IMR-90 (cell line): ENCODE measurements at places on chromosomes 6 and 20. TPM values are rescaled to one million over a fixed set of nuclear protein-coding genes. Genes with fewer than 3 reads are reported as not detected.

DNA sequence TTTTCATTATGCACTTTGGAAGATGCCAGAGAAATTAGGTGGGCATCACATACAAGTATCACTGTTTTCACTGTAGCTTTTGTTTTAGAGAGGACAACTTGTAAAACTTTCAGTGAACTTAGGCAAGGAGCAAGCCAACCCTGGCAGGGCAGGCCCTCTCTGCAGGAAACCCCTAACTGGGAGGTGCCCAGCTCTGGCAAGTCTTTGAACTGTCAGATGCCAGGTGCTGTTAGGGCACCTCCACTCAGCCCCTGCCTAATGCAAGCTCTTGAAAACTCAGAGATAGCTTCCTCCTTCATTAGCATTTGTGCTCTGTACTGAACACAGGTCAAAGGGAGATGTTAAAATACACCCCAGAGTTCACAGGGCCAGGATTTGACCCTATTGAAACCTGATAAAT lies 774.2 kb upstream of the FLRT3 start:
- DNase-seq, result no peak
- H3K27ac ChIP-seq, result no peak overlapping the region
- no peaks in the 10 kb centered on the region for H3K36me3 ChIP-seq
- H3K27me3 ChIP-seq, result no peaks in the 10 kb centered on the region
- no peaks in the 10 kb centered on the region for H3K4me1 ChIP-seq

- H3K27ac ChIP-seq, result no peak overlapping the region
Observed at GRCh38 chr6:90399970-90400369, 103.3 kb upstream of the BACH2 start.

DNA sequence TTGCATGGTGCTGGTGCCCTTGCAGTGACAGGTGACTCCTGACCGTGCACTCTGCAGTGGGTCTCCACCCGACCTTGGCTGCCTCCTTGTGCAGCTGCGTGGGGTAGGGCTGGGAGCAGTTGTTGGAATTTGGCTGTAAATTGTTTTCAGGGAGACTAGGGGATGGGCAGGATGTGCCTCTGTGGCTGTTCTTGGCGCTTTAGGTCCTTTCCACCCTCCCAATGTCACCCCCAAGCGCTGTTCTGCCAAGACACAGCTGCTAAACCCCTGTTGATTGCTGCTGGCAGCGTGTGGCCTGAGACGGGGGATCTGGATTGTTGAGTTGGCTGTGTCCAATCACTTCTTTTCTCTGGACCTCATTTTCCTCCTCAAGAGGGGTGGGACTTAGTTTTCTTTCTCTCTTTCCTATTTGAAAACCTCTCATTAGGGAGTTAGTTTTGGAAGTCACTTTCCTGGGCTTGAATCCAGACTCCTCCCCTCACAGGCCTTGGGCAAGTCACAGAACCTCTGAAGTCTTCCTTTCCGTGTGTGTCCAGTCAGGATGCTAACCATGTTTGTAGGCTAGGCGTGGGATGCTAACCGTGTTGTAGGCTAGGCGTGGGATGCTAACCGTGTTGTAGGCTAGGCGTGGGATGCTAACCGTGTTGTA lies 8.5 kb downstream of the IGF2R start:
- no peaks in the 10 kb centered on the region for H3K36me3 ChIP-seq
- peaks cover 32% of the 10 kb centered on the region for H3K4me1 ChIP-seq
- no peak overlapping the region for H3K4me3 ChIP-seq
- DNase-seq, result peak; percentile 69

DNA sequence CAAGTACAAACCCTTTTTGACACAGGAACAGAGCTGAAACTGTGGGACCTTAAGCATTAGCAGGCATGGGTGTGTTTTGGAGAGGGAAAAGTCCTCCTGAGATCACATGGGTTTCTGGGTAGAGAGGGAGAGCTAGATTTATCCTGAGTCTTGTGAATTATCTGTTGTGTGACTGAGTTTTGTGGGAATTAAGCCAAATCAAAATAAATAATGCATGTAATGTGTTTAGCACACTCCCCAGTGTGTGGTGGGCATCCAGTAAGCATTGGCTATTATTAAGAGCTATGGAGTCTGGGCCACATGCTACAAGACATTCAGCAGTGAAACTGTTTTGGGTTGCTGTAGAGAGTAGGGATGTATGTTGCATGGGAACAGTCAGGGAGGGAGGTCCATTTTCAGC lies 75.3 kb upstream of the JAG1 start:
- H3K36me3 ChIP-seq, result no peaks in the 10 kb centered on the region
- DNase-seq, result no peak
- 0 out of 2 replicates have a peak, but pooled peaks cover 1% of the 10 kb centered on the region for H3K4me1 ChIP-seq
- no peak overlapping the region for H3K27ac ChIP-seq
- no peaks in the 10 kb centered on the region for H3K27me3 ChIP-seq
- no peak overlapping the region for H3K4me3 ChIP-seq

- peaks cover 6% of the 10 kb centered on the region for H3K4me1 ChIP-seq
- H3K4me3 ChIP-seq, result peak overlapping the region; percentile 61
- no peaks in the 10 kb centered on the region; the same call in 1 of the 2 replicates for H3K27me3 ChIP-seq
- H3K27ac ChIP-seq, result peak overlapping the region; percentile 56
- DNase-seq, result no peak
- no peaks in the 10 kb centered on the region for H3K36me3 ChIP-seq
Observed at GRCh38 chr6:73309535-73309784, 44.6 kb downstream of the DPPA5 start.

DNA sequence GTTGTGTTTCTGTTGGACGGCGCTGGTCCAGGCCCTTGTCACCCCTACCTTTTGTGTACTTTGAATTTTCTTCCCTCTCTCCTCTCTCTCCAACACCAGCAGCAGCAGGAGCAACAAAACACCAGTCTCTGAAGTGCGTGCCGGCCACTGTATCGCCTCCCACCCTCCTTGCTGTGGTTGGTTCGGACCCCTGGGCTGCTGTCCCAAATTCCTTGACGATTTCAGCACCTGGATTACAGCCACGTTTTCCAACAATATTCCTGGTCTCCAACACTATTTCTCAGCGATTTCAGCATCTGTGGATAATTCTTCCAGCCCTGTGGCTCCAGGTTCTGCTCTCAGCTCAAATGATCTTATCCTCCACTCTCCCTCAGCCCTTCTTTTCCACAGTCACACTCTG lies 11.8 kb downstream of the MAS1 start:
- H3K27me3 ChIP-seq, result peaks cover 4% of the 10 kb centered on the region
- no peak overlapping the region for H3K27ac ChIP-seq
- DNase-seq, result no peak
- H3K4me1 ChIP-seq, result peaks cover 8% of the 10 kb centered on the region
- no peaks in the 10 kb centered on the region for H3K36me3 ChIP-seq
- no peak overlapping the region for H3K4me3 ChIP-seq

DNA sequence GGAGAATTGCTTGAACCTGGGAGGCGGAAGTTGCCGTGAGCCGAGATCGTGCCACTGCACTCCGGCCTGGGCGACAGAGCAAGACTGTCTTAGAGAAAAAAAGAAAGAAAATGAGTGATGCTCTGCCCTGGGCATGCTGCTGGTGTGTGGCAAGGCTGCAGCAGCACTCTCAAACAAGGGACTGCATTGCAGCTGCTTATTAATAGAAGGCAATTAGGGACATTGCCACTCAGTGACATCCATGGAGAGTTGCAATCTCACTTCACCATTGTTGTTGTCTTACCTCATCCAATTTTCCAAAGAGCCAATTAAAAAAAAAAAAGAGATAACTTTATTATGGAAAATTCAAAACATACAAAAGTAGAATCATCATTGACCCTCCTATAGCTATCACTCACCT lies 131.1 kb downstream of the LRRC1 start:
- no peak overlapping the region for H3K4me3 ChIP-seq
- H3K4me1 ChIP-seq, result peaks cover 8% of the 10 kb centered on the region
- H3K36me3 ChIP-seq, result peaks cover 5% of the 10 kb centered on the region

- H3K4me3 ChIP-seq, result no peak overlapping the region
- no peaks in the 10 kb centered on the region for H3K36me3 ChIP-seq
- no peak overlapping the region for H3K27ac ChIP-seq
- DNase-seq, result peak; percentile 38
- no peaks in the 10 kb centered on the region for H3K27me3 ChIP-seq
Observed at GRCh38 chr6:157656437-157656997, 166.5 kb upstream of the SNX9 start.

DNA sequence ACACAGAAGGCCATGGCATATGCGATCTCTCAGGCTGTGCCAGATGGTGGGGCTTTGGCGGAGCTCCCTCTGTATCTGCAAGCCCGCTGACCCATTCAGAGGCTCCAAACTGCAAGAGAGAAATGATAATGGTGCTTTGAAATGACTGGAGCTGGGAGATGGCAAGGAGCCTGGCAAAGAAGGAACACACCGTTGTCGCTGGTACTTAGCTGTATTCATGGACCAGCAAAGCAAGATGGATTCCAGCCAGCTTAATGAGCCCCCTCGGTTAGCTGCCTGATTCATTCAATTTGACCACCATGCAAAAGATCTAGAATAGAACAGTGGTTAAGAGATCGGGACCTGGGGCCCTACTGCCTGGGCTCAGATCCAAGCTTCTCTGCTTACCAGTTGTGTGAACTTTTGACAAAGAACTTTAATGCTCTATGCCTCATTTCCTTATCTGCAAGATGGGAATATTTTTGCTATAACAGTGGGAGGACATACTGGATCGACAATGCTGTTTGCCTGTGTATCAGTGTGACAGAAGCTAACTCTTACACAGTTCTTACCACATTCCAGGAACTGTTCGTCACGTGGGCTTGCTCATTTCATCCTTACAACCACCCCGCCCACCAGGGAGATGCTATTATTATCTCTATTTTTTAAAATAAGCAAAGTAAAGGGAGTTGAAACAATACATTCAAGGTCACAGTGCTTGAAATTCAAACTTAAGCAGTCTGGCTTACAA lies 317.8 kb upstream of the SULF2 start:
- H3K27me3 ChIP-seq, result no peaks in the 10 kb centered on the region; the same call in 1 of the 2 replicates
- no peak overlapping the region for H3K27ac ChIP-seq
- DNase-seq, result no peak
- H3K4me3 ChIP-seq, result no peak overlapping the region

DNA sequence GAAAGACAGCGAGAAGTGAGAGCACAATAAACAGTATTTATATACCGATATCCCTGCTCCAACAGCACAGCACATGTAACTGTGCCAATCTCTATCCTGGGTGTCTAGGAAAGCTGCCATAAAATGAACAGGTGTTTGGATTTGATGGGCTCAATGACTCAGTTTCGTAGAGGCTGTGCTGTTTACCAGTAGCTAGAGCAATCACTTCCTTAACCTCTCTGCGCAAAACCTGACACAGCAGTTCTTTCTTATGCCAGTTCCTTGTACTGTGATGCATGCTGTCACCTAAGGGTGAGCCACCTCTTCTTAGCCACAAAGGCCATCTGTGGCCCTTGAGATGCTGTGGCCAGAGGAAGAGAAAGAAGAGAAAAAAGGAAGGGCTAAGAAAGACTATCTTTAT lies 59.3 kb downstream of the SHPRH start:
- DNase-seq, result no peak
- no peak overlapping the region for H3K4me3 ChIP-seq
- H3K27ac ChIP-seq, result peak overlapping the region; percentile 25; the same call in 1 of the 2 replicates
- H3K36me3 ChIP-seq, result peaks cover 10% of the 10 kb centered on the region

DNA sequence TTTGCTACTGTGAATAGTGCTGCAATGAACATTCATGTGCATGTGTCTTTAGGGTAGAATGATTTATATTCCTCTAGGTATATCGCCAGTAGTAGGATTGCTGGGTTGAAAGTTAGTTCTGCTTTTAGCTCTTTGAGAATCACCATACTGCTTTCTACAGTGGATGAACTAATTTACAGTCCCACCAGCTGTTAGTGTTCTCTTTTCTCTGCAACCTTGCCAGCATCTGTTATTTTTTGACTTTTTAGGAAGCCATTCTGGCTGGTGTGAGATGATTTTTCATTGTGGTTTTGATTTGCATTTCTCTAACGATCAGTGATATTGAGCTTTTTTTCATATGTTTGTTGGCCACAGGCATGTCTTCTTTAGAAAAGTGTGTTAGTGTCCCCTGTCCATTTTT lies 40.0 kb downstream of the PLG start:
- no peaks in the 10 kb centered on the region for H3K36me3 ChIP-seq
- H3K27me3 ChIP-seq, result no peaks in the 10 kb centered on the region
- DNase-seq, result no peak
- H3K4me3 ChIP-seq, result no peak overlapping the region
- no peaks in the 10 kb centered on the region for H3K4me1 ChIP-seq

DNA sequence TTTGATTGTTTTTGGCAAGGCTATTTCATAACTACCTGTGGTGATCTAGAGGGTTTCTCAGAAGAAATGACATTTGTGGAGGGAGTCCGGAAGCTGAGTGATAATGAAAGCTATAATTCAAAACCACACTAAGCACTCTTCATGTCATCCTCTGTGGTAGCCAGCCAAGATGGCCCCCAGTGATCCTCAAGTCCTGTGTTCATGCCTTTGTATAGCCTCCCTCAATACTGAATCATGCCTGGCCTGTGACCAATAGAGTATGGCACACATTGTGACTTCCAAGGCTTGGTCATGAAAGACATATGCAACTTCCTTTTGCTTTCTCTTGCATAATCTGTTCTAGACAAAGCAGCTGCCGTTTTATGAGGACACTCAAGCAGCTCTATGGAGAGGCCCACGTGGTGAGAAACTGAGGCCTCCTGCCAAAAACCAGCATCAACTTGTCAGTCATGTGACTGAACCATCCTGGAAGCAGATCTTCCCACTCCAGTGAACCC lies 12.8 kb upstream of the DNAAF9 start:
- H3K36me3 ChIP-seq, result no peaks in the 10 kb centered on the region
- H3K27ac ChIP-seq, result no peak overlapping the region
- H3K4me1 ChIP-seq, result no peaks in the 10 kb centered on the region
- DNase-seq, result peak; percentile 41

DNA sequence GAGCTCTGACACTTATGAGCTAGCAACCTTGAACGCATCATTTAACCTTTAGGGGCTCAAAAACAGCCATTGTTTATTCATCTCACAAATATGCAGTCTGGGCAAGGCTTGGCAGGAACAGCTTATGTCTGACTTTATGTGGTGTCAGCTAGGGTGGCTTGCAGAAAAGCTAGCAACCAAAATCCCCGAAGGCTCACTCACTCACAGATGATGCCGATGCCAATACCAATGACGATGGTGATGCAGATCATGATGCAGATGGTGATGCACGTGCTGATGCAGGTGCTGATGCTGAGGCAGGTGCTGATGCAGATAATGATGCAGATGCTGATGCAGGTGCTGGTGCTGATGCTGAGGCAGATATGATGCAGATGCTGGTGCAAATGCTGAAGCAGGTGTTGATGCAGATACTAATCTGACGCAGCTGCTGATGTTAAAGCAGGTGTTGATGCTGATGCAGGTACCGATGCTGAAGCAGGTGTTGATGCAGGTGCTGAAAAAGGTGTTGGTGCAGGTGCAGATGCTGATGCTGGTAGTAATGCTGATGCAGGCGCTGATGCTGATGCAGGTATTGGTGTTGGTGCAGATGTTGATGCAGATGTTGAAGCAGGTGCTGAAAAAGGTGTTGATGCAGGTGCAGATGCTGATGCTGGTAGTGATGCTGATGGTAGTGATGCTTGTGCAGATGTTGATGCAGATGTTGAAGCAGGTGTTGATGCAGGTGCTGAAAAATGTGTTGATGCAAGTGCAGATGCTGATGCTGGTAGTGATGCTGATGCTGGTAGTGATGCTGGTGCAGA lies 195.6 kb downstream of the NFATC2 start:
- no peak overlapping the region for H3K27ac ChIP-seq
- no peaks in the 10 kb centered on the region for H3K27me3 ChIP-seq
- DNase-seq, result peak; percentile 83
- no peaks in the 10 kb centered on the region for H3K36me3 ChIP-seq
- H3K4me3 ChIP-seq, result no peak overlapping the region
- peaks cover 26% of the 10 kb centered on the region for H3K4me1 ChIP-seq

GRCh38 chr6:129749749-129750120 lies 39.8 kb upstream of the ARHGAP18 start:
- no peaks in the 10 kb centered on the region for H3K27me3 ChIP-seq
- peaks cover 13% of the 10 kb centered on the region for H3K4me1 ChIP-seq
- H3K27ac ChIP-seq, result no peak overlapping the region
- peak; percentile 83 for DNase-seq
- H3K36me3 ChIP-seq, result no peaks in the 10 kb centered on the region

SIRPB1 gene
- total RNA-seq, result 0.56 and 0.90 TPM in 2 replicates

C6orf15 gene
- not detected in 2 replicates for total RNA-seq

CCM2L gene
- total RNA-seq, result not detected in 2 replicates

CYP24A1 gene
- total RNA-seq, result not detected in 2 replicates
